ENCODE measurements at places on chromosomes 5 and 9.

- DNase-seq = peak; percentile 23
Observed at GRCh38 chr5:141940695-141941271, 17.1 kb downstream of the DELE1 start.

GRCh38 chr9:4788703-4789102, 4.0 kb upstream of the RCL1 start:
- DNase-seq = no peak

DNA sequence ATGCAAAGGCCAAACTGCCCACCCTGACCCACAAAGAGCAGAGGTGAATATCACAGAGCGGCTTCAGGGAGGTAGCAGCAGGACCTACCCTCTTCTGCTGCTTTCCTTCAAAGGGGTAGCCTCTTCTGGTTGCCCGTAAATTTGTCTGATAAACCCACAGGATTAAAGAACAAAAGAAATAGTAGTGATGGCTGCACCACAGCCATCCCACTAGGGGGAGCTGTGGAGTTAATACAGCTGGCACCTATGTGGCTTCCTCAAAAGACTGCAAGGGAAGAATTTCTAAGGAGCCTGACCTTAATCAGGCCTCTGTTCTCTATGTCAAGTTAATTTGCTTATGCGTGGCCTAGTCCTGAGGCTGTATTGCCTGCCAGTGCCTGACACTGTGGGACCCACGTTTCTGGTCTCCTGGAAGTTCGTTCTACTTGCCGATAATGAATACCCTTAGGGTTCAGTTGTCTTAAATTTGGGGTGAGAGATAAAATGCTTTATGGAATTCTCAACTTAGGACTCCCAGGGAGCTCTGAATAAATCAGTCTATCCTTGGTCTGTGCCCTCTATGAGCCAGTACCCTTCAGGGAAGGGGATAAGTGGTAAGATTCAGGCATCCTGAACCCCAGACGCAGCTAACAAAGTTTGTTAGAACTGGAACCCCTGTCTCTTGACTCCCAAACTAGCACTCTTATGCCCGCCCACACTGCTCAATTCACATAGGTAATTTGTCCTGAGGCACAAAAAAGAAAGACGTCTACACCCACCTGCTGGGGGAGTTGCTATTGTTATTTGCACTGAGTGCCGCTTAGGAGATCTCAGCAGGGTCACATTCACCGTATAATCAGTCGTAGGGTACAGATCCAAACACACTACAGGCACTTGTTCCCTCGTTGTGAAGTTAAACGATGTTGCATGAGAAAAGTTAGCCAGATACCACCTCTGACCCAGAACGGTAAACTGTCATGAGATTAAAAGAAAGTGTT, 77.1 kb downstream of the SUSD1 start:
- peak; percentile 80 for DNase-seq

GRCh38 chr9:87883274-87883673, 597 bp downstream of the SPATA31E1 start:
- no peak for DNase-seq

DNA sequence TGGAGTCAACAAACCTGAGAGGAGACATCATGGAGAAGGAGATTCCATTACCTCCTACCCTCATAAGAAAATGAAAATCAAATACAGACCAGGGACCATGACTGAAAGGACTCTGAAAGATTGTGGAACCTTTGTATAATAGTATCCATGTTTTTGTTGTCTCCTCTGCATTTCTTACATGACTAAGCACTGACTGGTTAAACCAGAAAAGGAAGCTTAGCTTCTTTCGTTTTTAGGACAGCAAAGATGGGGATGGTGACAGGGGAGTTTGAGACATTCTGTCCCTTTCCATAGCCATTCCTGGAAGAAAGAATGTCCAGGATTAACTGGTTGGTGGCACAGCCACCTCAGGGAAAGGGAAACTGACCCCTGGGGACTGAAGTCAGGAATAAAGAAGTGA, 22.2 kb downstream of the ITGA1 start:
- no peak for DNase-seq

GRCh38 chr5:132389585-132390286, 20.2 kb downstream of the SLC22A5 start:
- DNase-seq = no peak

DNA sequence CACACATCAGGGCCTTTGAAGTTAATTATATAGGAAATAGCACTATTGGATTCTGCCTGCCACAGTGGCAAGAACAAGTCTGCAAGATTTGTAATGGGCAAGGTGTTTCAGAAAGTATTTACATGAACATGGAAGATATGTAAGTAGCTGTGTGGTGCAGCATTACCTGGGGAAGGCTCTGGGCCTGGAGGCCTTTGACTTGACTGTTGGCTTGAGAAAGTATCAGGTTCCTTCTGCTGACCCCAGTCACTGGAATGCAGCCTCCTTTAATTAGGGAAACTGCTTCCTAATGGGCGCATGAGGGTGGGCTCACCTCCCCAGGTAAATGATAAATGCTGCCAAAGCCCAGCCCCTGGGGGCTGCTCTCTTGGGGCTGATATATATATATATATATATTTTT, 102.7 kb downstream of the GALNT10 start:
- no peak for DNase-seq

- no peak for DNase-seq
Observed at GRCh38 chr5:102813740-102814139, 58.6 kb downstream of the PAM start.

DNA sequence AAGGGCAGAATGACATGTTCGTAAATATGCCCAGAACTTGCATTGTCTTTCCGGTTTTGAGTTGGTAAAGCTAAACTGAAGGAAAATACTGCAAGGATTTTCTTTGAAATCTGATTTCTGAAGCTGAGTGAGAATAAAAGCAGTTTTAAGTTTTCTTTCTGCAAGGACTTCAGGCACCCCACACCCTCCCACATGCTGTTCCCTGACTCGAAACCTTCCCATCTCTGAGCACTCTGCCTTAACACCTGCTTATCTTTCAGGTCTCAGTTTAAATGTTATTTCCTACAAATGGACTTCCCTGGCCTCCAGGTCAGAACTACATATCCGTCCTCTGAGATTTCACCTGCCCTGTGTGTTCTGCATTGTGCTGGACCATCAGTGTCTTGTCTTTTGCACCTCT, 93.8 kb downstream of the KLHL3 start:
- DNase-seq = no peak

- no peak for DNase-seq
Observed at GRCh38 chr5:10467281-10468198, 25.9 kb downstream of the ROPN1L start.

DNA sequence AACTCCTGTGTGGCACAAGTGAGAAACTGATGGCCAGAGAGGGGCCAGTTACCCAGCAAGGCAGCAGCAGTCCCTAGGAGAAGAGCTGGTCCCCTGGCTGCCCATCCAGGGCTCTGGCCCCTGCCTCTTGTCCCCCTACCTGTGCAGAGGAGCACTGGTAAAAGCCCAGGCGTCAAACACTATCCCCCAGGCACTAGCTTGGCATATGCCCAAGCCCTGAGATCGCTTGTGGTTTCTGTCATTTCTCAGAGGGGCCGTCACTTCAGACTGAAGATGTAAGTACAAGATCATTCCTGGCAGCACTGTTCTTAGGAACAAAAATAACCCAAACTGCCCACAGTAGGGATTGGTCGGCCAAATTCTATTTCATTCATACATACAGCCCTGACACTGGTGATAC, 53.9 kb downstream of the COL15A1 start:
- no peak for DNase-seq

DNA sequence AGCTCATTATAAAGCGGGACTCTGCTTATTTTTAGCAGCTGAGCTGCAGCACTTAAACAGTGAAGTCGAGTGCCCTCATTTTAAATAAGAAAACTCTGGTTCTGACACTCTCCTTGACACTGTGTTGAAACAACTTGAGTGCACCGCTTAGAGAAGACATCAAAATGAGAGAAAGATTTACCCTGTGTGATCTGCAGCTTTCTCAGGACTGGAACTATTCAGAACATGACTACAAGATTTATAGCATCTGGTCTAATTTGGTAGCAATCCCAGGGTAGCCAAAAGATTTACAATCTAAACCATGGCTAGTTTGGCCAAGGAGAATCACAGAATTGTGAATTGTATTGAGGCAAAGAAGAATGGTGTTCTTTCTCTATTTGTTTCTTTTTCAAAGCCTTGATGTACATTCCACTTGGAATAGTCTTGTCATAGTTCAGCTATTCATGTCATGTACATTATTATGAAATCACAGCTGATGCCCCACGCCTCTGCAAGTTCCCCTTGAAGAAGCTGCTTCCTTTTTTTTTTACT, 38.7 kb downstream of the PLEKHG4B start:
- peak; percentile 36 for DNase-seq

DNA sequence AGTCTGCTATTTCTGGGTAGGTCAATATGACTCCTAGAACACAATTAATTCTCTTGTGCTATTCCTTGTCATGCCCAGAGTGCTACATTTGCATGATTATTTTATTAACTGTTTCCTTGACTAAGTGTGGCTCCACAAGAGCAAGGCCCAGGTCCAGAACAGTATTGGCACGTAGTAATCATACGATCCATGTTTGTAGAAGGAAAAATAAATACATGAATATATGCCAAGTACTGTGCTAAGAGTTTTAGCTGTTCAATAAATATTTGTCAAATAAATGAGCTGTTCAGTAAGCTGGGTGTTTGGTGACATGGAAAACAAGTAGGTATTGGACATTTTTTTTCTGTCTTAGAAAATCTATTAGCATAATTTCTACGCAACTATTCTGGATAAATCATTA, 995.9 kb downstream of the MAT2B start:
- no peak for DNase-seq

DNA sequence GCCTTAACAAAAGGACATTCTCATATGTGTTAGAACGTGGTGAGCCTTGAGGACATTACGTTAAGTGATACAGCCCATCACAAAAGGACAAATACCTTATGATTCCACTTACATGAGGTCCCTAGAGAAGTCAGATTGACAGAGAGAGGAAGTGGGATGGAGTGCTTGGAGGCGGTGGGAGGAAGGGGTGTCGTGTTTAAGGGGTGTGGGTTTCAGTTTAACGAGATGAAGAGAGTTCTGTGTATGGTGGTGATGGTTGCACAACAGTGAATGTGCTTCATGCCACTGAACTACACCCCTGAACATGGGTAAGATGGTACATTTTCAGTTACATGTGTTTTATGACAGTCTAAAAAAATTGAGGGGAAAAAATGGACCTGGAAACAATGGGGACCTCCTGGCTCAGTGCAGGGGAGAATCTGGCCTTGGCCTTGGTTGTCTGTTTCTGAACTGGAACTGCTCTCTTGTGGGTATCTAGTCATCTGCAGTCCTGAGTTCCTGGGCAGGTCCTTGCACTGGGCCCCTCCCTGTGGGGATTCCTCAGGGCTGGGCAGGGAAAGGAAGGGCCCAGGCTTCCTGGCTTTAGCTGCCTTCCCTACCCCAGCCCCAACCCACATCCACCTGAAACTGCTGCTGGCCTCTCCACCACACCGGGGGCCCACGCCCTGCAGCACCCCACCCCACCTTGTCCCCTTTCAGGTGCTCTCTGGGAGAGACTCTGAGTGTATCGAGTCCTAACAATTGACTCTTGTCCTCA, 17.8 kb downstream of the LRRC8A start:
- no peak for DNase-seq

DNA sequence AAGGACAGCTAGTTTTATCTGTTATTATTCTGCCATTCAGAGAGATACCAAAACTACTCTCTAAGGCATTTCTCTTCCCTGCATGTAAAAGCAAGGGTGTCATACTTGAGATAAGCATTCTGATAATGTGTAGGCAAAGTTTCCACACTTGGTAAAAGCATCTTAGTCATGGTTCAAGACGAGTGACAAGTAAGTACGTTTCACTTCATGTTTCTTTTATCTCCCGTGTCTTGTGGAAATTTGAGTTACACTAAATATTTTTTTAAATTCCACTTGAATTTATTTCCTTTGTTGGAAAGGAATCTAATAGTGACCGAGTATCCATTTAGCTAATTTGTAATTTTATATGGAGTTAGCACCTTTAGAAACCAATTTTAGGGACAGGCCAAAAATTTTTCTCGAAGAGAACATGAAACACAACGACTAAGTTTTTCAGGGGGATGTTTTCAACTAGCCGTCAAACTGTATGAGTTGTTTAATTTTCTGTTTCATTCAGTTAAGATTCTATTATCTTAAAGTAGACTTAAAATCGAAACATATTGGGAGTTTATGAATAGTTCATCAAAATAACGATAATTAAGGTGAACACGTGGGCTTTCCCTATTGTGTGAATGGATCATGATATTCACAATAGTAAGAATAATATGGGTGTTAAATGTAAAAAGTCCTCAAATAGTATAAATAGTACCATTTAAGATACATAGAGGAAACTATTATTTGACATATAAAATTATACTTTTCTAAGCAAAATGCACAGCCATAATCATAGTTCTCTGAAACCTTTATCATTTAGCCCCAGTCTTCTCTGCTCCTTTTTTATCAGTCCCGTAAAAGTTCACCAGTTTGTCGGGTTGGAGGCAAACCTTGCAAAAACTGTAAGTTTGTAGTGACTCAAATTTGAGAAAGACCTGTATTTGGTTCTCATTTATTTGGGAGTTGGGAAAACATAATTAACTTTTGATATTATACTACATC, 1.6 kb downstream of the RFESD start:
- DNase-seq = peak; percentile 26

DNA sequence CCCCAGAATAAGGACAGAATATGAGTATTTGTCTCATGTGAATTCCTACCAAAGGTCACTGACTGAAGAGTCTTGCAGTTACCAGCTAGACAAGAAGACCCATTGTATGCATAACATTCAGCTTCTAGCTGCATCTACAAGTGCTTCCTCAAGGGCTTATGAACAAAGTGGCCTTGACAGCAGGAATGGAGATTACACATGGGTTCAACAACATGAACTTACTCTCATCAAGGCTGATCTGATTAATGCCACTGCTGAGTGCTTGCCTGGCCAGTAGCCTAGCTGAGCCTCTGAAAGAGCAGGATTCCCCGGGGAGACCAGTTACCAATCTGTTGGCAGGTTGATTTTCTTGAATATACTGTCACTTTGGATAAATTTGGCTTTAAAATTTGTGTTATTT, 76.7 kb upstream of the CHD1 start:
- DNase-seq = no peak

DNA sequence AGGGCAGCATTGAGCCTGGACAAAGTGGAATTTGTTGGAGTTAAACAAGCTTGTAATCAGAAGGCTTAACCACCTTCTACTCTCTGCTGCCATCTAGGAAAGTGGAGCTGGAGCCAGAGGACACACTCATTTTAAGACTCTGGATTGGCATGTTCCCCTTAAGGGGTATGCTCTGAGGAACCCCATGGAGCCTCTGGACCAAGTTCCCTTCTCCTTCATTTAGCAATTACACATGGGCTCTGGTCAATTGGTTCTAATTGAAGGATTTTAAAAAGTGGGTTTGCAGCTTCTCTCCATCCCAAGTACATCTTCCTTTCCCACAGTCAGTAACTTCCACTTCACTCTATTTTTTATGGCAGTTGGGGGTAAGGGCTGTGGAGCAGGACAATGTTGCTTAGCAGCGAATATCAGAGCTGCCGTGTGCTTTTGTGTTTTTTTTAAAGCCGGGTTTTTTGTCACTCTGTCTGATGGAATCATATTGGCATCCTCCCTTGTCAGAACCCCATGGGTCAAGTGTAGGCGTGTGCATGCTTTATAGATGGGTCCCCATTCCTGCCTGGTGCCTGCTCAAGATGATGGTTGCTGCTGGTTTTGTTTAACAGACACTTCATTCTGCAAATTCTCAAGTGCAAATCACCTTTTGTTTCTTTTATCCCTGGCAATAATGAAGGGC, 330.7 kb upstream of the ADAMTSL1 start:
- no peak for DNase-seq

All from AML-193 (cell line).